ENCODE measurements at places on chromosomes 12 and 14. TPM values are rescaled to one million over a fixed set of nuclear protein-coding genes. Genes with fewer than 3 reads are reported as not detected.

- no peak for DNase-seq
Measured at GRCh38 chr12:129119537-129119936, 266.3 kb downstream of the GLT1D1 start.

GRCh38 chr14:21846227-21846885 lies 172.7 kb upstream of the OR4E1 start:
- DNase-seq = no peak

GRCh38 chr12:98280621-98281020 lies 234.8 kb upstream of the TMPO start:
- no peak for DNase-seq

GRCh38 chr12:120668868-120669840 lies 17.8 kb upstream of the MLEC start:
- DNase-seq = no peak

GRCh38 chr14:85501751-85502150 lies 28.2 kb upstream of the FLRT2 start:
- no peak for DNase-seq

- no peak for DNase-seq
Measured at GRCh38 chr12:49633703-49634345, 10.5 kb downstream of the PRPF40B start.

DNA sequence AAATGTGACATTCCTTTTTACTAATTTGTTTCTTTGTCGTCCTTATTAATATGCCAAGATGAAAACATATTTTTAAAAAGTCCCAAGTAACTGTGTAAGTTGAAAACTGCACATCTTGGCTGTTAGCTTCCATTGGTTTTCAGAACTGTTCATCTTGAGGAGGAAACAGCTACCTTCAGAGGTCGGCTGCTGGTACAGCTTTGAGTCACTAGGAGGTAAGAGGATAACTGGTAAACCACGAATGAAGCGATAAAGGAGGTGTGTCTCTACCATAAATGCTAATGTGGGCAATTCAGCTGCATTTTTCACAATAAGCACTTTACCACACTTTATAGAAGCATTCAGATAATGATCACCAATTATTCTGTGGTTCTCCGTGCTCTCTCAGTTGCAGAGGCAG lies 137.5 kb upstream of the KRAS start:
- no peak for DNase-seq

DNA sequence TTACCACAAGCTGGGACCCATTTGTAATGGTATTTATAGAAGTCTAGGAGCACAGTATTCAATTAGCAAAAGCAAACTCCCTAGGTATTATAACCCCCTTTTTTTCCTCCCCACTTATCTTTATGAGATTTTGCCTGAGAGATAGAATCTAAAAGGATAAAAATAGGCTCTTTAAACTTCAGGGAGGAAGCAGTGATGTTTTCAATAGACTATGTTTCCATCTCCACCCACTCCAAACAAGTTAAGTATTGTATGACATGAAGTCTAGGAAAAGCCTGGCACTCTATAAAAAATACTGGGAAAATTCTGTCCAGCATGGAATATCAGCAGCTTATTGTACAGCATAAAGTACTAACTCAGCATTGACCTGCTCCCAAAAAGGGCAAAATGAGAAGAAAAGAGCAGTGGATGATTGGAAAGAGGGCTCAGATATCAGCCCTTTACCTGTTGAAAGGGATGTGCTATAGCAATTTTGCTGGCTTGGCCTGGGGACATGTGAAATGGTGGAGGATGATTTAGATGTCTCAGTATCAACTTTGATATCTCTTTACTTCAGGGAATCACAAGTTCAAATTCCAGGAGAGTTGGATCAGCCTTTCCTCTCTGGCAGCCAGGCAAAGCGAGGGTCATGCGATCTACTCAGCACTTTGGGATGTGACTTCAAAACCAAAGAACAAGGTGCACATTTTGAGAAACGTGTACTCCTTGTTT lies 72.4 kb downstream of the IGF1 start:
- DNase-seq = no peak

Gene CLEC6A
- total RNA-seq = not detected

Gene SLC25A21
- 2.1 TPM for total RNA-seq

Gene LRRC43
- 1.5 TPM for total RNA-seq
